GM12891 (cell line): ENCODE measurements at places on chromosomes 13 and 19.

- no peak for DNase-seq
Observed at GRCh38 chr19:54136086-54136863, 1.3 kb upstream of the CNOT3 start.

DNA sequence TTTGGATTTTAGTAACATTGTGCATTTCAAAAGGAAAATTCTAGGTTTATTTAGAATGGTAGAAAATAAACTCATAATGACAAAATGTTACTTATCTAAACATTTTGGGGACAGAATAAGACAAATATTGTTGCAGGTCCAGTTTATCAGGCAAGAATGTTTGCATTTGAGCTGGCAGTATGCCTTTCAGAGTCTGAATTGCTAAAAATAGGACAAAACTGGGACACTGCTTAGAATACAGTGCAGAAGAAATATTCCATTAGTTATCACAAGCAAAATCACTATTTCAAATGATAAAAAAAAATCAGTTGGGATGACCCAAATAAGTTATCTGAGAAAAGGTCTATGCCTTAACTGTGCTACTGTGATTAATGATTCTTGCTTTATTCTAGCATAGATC lies 870.3 kb upstream of the MIR17HG start:
- no peak for DNase-seq

DNA sequence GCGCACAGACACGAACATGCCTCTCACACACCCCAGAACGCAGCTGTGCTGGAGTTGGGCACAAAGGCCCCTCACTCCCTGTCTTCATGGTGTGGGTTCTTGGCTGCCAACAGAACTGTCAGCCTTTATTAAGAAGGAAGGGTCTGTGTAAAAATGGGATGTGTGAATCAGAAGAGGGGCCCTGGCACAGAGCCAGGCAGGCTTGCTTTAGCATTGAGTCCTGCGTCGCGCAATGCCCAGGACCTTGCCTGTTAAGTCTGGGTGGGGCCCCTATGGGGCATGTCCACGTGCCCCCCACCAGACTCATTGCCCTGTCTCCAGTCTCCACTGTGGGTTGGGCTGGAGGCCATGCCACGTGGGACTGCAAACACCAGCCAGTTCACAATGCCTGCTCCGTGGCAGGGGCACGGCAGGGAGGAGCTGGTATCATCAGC lies 84.8 kb downstream of the SLC7A1 start:
- DNase-seq: no peak

DNA sequence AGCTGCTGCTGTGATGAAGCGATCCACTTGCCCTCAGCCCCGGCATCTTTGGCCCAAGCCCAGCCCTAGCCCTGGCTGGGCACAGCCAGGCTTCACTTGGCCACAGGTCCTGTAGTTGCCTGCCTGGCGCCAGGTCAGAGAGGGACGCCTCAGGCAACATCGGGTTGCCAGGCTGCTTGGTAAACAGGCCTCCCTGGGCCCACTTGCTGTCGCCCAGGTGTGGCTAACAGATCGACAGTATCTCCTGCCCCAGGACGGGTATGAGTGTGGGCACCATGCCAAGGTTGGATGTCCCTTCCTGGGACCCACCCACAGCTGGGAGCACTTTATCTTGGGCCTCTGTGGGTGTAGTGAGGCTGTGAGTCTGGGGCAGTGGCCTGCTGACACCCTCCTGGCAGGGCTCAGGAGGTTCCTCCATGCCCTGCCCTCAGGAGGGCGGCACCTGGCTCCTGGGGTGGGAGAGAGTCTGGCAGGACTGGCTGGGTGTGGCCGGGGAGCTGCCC lies 27.8 kb downstream of the CARM1 start:
- no peak for DNase-seq

DNA sequence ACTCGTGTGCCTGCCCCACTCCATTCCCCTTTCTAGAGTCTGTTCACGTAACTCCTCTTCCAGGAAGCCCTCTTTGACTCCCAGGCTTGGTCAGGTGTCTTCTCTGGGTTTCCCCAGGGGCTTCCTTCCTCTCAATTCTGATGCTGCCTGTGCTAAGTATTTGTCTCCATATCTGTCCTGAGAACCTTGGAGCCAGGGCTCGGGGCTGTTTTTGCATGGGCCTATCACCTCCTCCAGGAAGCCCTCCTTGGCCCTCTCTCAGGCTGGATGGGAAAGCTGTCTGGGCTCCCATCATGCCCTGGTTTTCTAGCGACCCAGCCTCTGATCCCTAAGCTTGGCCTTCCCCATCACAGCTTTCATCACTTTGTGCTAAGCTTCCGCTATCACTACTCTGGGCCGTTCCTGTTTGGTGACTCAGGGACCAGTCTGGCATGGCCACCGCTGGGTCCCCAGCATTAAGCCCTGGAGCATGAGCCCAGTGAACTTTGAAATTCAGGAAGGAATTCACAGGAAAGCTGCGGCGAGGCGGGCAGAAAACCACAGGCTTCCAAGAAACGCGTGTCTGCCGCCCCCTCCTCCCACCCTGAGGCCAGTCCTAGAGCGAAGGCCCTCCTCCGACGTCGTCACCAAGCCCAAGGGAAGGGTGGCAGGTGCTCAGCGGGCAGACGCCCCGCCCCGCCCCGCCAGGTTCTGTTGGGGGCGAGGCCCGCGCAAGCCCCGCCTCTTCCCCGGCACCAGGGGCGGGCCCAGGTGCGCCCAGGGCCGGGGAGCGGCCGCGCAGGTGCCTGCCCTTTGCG lies 486 bp upstream of the SPINT2 start:
- peak; percentile 75 for DNase-seq

DNA sequence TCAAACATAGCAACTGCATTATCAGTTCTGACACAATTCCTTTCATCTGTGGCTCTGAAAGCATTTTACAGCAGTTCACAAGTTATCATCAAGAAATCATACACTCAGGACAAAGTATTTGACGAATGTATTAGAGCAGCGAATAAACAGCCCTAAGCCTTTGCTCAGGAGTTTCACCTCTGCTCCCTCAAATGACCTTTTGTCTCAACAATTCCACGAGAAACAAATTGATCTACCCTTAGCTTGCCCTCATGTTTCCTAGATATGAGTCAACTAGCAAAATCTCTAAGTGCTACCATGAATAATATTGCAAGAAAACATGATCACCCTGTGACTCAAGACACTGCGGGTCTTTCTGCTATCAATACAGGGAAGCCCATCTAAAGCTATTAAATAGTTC lies 396.1 kb downstream of the EFNB2 start:
- no peak for DNase-seq

- no peak for DNase-seq
Observed at GRCh38 chr19:29285187-29285687, 72.3 kb upstream of the UQCRFS1 start.

DNA sequence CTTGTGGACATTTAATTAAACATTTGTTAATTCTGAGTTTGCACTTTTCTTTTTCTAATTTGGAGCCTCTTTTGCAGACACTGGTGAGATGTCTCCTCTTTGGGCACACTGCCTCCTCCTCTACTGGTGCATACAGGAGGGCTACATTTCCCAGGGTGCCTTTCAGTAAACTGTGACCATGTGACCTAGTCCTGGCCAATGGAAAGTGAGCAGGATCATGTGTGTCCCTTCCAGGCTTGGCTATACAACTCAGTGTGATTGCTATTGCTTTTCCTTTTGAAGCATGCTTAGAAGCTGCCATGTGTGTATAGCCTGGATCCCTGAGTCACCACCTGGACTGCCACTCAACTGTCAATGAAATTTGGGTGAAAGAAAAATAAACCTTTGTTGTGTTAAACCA lies 4.5 kb downstream of the IZUMO2 start:
- no peak for DNase-seq

DNA sequence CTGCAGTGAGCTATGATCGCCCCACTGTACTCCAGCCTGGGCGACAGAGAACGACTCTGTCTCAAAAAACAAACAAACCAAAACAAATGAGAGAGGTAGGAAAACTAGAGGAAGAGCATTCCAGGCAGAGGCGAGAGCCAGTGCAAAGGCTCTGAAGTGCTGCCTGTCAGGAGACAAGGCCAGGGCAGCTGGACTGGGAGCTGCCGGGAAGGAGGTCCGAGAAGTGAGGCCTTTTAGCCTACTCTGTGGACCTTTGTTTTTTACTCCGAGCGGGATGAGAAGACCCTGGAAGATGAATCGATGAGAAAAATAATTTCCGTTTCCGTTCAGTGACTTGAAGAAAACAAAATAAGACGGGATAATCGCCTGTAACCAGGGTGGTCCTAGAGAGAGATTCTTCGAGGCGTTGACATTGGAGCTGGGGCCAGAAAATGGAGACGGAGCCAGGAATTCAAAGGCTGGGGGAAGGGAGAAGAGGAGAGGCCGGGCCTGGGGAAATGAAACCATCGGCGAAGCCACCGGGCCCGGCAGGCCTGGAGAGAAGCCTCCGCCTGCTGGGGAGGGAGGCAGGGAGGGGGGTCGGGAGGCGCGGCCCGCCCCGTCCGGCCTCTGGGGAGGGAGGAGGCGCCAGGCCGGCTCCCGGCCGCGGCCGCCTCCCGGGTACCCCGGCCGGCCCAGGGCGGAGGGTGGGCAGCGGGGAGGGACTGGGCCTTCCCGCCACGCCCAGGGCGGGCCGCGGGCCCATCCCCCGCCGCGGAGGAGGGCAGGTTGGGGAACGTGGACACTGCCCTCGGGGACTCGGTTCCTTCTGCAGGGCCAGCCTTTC lies 7.8 kb upstream of the SERTAD1 start:
- DNase-seq: peak; percentile 80

- no peak for DNase-seq
Observed at GRCh38 chr13:106709522-106709921, 141.6 kb upstream of the ARGLU1 start.

- DNase-seq: no peak
Observed at GRCh38 chr13:92500192-92500591, 726.4 kb upstream of the GPC6 start.

- DNase-seq: no peak
Observed at GRCh38 chr13:55613429-55614187, 1527.1 kb upstream of the PRR20A start.
